ENCODE measurements at places on chromosomes 5 and 9. TPM values are rescaled to one million over a fixed set of nuclear protein-coding genes. Genes with fewer than 3 reads are reported as not detected.

GRCh38 chr5:9196403-9197227 lies 349.3 kb downstream of the SEMA5A start:
- H3K27ac ChIP-seq: no peak overlapping the region
- H3K4me1 ChIP-seq: 0 out of 2 replicates have a peak, but pooled peaks cover 5% of the 10 kb centered on the region
- H3K4me3 ChIP-seq: no peak overlapping the region
- H3K36me3 ChIP-seq: no peaks in the 10 kb centered on the region
- no peaks in the 10 kb centered on the region for H3K27me3 ChIP-seq

DNA sequence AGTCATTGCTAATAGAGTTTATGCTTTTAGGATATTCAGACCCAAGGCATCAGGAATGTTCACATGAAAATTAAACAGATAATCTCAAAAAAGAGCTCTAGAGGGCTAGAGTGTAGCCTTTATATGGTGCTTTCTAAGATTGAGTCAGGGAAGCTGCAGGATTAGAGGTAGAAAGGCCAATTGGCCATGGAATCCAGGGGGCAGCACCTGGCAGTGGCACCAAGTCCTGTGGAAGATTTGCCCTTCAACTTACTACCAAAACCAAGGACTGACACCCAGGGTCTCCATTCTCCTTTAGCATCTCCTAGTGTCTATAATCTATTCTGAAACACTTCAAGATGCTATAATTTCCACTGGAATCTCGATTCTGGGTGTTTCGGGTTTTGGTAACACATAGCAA lies 112.4 kb downstream of the ACER2 start:
- H3K27me3 ChIP-seq: no peaks in the 10 kb centered on the region
- no peaks in the 10 kb centered on the region for H3K4me1 ChIP-seq
- no peak overlapping the region for H3K4me3 ChIP-seq
- H3K27ac ChIP-seq: no peak overlapping the region
- H3K36me3 ChIP-seq: no peaks in the 10 kb centered on the region

Gene OR1J2
- not detected for total RNA-seq

DNA sequence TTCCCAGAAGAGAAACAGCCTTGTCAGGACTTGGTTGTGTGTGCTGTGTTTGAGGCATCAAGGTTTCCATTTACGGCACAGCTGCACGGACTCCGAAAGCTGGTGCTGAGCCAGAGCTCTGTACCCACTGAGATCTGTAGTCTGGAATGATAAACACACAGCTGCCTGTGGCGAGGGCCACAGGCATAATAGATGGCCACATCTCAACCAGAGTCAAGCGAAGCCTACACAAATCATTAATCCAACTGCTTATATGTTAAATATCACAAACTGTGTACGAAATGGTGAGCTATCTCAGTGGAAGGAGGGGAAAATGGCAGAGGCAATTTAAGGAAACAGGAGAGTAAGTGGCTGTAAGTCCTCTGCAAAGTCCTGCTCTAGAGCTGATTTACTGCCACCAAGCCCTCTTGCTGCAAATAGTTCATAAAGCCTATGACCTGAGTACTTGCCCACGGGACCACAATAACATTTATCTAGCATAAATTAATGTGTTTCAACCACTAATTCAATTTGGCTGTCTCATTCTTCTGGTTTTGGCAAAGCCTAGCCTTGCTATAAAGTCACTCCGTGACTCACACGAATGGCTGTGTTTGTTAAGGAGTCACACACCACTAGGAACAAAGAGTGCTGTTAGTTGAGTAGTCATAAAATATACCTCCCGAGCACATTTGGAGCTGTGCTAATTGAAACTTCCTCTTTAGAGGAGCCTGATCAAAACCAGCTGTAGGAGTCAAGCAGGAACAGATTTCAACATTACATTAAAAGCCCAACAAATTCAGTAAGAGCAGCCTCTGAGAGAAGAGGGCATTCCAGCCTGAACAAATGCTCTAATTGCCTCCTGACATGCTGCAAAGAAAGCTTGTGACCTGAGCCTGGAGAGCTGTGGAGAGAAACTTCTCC lies 738.6 kb upstream of the ZNF608 start:
- no peak for DNase-seq
- H3K36me3 ChIP-seq: no peaks in the 10 kb centered on the region
- no peaks in the 10 kb centered on the region for H3K4me1 ChIP-seq
- no peak overlapping the region for H3K27ac ChIP-seq

Gene PHYHD1
- 0.59 TPM for total RNA-seq

Gene JAKMIP2
- total RNA-seq: 1.2 TPM

DNA sequence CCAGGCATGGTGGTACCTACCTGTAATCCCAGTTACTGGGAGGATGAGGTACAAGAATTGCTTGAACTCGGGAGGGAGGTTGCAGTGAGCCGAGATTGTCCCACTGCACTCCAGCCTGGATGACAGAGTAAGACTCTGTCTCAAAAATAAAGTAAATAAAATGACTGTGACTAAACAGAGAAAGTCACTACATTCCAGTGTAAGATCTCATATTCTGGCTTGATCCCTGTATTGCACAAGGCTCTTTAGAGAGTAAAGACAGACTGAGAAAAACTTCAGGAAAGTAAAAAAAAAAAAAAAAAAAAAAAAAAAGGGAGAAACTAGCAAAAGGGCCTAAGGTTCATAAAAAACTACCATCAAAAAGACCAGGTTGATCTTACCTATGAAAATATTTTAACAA lies 106.6 kb upstream of the PJA2 start:
- DNase-seq: no peak
- no peak overlapping the region for H3K27ac ChIP-seq
- no peaks in the 10 kb centered on the region for H3K27me3 ChIP-seq
- no peaks in the 10 kb centered on the region for H3K36me3 ChIP-seq

Gene SCGB3A2
- not detected for total RNA-seq

Gene GMCL2
- not detected for total RNA-seq

DNA sequence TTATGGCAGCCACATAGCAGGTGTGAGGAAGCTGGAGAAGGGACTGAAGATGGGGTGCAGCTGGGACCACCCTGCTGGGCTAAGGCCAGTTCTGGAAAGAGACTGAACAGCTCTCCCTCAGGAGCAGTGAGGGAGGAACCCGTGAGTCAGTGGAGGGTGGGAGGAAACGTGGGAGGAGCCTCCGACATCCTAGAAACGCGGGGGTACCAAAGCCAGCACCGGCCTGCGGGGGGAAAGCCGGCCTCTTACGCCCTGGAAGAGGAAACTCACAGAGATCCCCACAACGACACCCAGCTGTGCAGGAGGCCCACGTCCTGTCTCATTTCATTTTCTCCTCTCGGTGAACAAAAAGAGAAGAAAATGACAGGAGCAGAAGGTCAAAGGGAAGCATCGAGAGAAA lies 185.8 kb upstream of the IRX4 start:
- H3K4me1 ChIP-seq: no peaks in the 10 kb centered on the region
- no peak overlapping the region for H3K4me3 ChIP-seq
- no peaks in the 10 kb centered on the region for H3K36me3 ChIP-seq
- H3K27ac ChIP-seq: no peak overlapping the region

- H3K27me3 ChIP-seq: no peaks in the 10 kb centered on the region
- no peak for DNase-seq
- no peak overlapping the region for H3K27ac ChIP-seq
Observed at GRCh38 chr9:21030389-21031035, 928 bp downstream of the HACD4 start.

DNA sequence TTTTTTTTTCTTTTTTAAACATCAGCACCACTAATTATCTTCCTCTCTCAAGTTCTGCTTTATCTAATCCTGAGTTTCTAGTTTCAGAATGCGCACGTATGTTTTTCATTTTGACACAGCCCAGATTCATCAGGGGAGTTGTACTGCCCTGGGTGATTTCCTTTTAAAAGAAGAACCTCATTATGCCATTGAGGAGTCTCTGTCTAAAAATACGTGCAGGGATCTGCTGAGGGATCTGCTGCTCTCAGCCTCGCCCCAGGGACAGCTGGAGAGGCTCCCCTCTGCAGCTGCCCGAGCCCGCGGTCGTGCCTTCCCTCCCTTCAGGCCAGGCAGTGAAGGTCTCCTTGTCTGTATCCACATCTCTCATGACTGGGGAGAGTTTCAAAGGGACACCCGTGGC lies 273.1 kb downstream of the ARHGEF28 start:
- H3K27ac ChIP-seq: no peak overlapping the region
- no peaks in the 10 kb centered on the region for H3K4me1 ChIP-seq
- no peak overlapping the region for H3K4me3 ChIP-seq
- no peak for DNase-seq

DNA sequence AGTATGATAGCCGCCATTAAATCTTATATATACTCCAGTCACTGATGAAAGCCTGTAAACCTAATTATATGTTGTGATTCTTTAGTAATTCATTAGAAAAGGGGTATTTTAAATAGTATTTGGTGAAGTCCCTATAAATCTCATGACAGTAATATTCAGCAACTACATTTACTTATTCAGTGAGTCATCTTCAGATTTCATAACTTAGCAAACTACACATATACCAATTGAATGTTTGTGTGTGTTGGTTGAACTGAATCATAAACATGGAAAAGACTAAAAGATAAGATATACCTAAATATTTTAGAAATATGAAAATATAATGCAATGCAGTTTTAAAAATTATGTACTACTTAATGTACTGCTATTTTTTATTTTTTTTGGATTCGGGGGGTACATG lies 1050.4 kb downstream of the MAT2B start:
- H3K4me1 ChIP-seq: no peaks in the 10 kb centered on the region
- H3K27me3 ChIP-seq: no peaks in the 10 kb centered on the region
- H3K36me3 ChIP-seq: no peaks in the 10 kb centered on the region
- DNase-seq: no peak
- H3K27ac ChIP-seq: no peak overlapping the region
- H3K4me3 ChIP-seq: no peak overlapping the region

DNA sequence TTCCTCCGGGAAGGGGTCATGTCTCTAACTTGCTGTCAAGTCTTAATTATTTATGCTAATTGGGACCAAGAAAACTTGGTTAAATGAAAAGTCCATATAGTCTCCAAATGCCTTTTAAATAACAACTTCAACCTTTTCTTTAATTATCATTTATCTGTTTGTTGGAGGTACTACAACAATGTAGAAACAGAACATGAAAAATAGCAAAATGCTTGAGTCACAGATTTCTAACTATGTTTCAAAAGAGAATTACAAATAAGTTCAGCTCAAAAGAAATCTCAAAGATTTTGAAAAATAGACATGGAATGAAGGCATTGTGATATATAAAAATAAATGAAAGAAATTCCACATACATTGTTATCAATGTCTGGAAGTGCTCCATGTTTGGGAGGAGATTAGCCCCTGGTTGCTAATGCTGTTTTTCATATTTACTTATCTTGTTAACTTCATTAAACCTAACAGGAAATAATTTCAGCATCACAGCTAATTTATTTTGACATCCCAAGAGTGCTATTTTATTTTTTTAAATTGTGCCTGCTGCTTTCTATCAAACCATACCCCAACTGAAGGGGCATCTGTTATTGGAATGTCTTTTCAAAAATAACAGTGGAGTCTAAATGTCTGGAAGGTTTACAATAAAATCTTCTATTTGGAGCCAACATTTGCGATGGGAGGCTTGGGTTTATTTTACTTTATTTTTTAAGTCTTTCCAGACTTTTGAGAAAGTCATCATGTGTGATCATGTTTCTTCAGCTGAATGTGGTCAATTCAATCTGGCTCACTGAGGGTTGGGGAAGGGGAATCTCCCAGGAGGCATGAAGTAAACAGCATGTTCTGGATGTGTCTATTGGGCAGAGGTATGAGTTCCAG lies 53.1 kb upstream of the ANKRD55 start:
- H3K27me3 ChIP-seq: no peaks in the 10 kb centered on the region
- no peak overlapping the region for H3K27ac ChIP-seq

DNA sequence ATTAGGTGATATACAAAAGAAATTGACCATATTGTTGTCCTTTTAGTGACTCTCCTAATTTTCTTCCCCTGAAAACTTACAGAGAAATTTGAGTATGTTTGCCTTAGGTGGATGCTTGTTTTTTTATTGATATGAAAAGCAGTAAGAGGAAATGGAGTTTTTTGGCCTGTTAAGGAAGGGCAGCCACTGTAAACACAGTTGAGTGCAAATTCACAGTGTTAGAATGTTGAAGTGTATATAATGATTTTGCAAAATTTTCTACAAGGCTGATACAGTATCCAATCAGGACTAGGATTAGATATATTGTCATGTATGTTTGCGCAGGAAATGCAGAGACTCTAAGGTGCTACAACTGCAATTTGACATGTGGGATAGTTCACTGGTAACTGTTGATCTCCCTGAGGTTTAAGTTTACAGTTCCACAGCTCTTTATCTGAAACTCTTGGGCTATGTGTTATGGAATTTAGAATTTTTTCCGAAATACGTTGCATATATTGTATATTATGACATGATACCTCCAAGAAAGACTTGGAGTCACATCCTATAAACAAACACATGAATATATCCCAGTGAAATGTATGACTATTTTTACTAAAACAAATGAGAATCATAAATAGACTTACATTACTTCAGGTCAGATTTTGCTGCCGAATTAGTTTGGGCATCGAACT lies 62.5 kb downstream of the FXN start:
- no peaks in the 10 kb centered on the region for H3K36me3 ChIP-seq
- no peaks in the 10 kb centered on the region for H3K27me3 ChIP-seq
- H3K4me3 ChIP-seq: no peak overlapping the region
- H3K4me1 ChIP-seq: peaks cover 3% of the 10 kb centered on the region
- no peak overlapping the region for H3K27ac ChIP-seq
- no peak for DNase-seq

Gene DMRT3
- not detected for total RNA-seq

- H3K27me3 ChIP-seq: no peaks in the 10 kb centered on the region
- no peak overlapping the region for H3K27ac ChIP-seq
- H3K4me3 ChIP-seq: no peak overlapping the region
- H3K36me3 ChIP-seq: no peaks in the 10 kb centered on the region
Observed at GRCh38 chr9:129305246-129305645, 127.2 kb upstream of the IER5L start.

DNA sequence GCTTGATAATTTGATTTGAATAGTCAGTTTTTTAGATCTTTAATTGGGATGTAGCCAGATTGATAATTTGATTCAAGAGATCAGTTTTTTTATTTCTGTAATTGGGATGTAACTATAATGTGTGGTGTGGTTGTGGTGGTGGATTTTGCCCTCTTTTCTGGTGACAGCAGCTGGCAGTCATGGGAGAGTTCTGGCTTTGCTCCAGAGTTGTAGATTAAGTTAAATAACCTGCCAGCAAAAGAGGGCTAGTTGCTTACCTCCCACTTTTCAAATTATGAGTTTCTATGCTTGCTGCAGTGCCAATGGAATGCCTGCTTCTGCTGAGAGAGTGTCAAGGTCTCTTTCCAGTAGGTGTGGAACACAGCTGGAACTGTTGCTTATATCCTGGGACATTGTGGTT lies 315.1 kb downstream of the CCDC171 start:
- no peaks in the 10 kb centered on the region for H3K27me3 ChIP-seq
- H3K4me1 ChIP-seq: no peaks in the 10 kb centered on the region
- H3K27ac ChIP-seq: no peak overlapping the region
- H3K4me3 ChIP-seq: no peak overlapping the region
- no peaks in the 10 kb centered on the region for H3K36me3 ChIP-seq

Gene PCDHA9
- total RNA-seq: not detected

DNA sequence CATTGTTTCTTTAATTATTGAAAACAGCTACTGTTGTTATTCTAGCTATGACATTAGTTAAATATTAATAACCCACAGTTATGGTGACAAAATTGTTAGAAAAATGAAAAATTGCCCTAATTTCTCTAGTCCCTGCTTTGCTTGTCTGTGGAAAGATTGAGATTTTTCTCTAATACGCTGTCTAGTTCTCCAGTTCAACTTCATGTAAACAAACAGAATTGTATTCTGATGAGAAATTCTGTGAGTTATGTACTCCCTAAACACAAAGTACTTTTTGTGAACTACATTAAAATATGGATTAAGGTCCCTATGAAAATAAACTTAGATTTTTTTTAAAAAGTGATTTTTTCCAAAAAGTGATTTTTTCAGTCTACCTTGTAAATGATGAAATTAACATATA lies 8.7 kb downstream of the SLF1 start:
- H3K27ac ChIP-seq: no peak overlapping the region
- no peaks in the 10 kb centered on the region for H3K27me3 ChIP-seq
- no peak overlapping the region for H3K4me3 ChIP-seq
- no peaks in the 10 kb centered on the region for H3K36me3 ChIP-seq
- no peak for DNase-seq
- no peaks in the 10 kb centered on the region for H3K4me1 ChIP-seq
